Omental fat pad (tissue), 4 donors: ENCODE measurements at places on chromosomes 11 and 22.

DNA sequence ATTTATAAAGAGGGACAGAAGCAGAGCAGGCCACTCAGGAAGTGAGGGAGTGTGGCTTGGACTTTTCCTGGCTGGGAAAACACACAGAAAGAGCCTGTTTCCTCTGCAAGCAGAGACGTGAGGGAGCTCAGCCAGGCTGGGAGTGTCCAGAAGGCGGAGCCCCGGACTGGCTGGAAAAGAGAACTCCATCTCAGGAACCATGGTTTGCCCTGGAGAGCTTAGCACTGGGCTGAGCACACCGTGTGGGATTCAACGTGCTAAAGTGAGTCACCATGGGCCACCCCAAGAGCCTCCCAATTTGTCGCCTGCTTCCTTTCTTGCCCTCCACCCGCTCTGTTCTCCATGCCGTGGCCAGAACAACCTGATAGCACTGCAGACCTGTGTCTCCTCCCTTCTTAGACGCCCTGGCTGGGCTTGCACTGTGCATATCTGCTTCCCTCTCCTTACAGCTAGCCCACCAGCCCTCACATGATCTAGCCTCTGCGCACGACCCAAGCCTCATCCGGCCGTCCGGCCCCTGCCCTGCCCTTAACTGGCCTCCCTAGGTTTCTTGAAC, 51.8 kb downstream of the GALNT18 start:
- no peak for DNase-seq

GRCh38 chr11:8689726-8690255, 7.2 kb downstream of the RPL27A start:
- DNase-seq, result no peak

GRCh38 chr11:106091480-106092123, 14.1 kb downstream of the AASDHPPT start:
- DNase-seq, result no peak

- no peak for DNase-seq
These were observed 1.1 kb upstream of the ATG16L2 start for GRCh38 chr11:72812967-72813739.

- DNase-seq, result no peak
These were observed 13.4 kb downstream of the CKAP5 start for GRCh38 chr11:46832511-46833214.

DNA sequence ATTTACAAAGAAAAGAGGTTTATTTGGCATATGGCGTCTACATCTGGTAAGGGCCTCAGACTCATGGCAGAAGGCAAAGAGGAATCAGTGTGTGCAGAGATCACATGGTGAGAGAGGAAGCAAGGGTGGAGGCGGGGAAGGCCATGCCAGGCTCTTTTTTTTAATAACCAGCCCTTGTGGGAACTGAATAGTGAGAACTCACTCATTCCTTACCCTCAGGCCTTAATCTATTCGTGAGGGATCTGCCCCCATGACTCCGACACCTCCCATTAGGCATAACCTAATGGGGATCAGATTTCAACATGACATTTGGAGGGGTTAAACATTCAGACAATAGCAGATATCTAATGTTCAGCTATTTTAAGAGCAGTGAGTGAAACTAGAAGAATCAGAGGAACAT, 55.7 kb downstream of the ATM start:
- DNase-seq, result no peak

GRCh38 chr11:134530636-134531326, 118.7 kb upstream of the B3GAT1 start:
- DNase-seq, result peak; percentile 9

- no peak for DNase-seq
These were observed 15.8 kb upstream of the CSF2RB start for GRCh38 chr22:36897611-36898010.
